Naive thymus-derived CD4-positive, alpha-beta T cell (primary cell): ENCODE measurements at places on chromosomes 5 and 9. TPM values are rescaled to one million over a fixed set of nuclear protein-coding genes. Genes with fewer than 3 reads are reported as not detected.

GRCh38 chr9:120186276-120186675, 393.7 kb downstream of the CDK5RAP2 start:
- no peak for DNase-seq

CCIN gene
- 0.15 TPM in 2 replicates for total RNA-seq

GRCh38 chr9:81119591-81119990, 569.8 kb downstream of the TLE1 start:
- DNase-seq, result no peak

VCP gene
- total RNA-seq, result 259 TPM

- no peak for DNase-seq
Observed at GRCh38 chr9:78909566-78909965, 612.6 kb downstream of the PSAT1 start.

- DNase-seq, result no peak
Observed at GRCh38 chr5:444226-444625, 1.2 kb downstream of the EXOC3 start.

DNA sequence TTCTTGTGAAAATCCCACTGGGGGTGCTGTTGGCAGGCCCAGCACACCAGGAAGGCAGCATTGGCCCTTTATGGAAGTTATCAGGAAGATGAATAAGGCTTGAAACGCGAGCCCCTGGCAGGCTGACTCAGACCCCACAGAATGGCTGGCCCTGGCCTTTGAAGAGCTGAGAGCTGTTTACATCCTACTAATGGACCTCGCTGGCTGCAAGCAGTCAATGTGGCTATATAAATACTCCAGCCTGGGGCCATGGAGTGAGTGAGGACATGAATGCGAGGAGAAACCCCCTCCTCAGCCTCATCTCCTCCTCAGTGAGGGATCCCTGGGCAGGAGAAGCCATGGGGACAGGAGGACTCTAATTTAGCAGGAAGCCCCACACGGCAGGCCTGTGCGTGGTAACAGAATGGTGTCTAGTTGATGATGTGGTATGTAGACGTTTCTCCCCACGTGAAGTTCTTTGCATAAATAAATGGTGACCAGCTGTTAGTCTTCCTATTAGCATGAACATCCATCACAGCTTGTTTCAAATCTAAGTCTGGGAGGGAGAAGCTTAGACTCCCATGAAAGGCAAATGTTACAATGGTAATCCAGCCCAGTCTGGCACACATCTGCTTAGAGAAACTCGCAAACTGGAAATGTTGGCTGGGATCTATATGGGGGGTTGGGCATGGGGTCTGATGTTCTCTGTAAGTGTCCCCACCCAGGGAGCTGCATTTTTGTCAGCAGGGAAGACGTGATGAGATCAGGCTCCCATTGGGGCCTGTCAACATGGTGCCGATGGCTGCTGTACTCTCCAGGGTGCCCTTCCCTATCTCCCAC, 175.1 kb upstream of the PITX1 start:
- DNase-seq, result no peak

DNA sequence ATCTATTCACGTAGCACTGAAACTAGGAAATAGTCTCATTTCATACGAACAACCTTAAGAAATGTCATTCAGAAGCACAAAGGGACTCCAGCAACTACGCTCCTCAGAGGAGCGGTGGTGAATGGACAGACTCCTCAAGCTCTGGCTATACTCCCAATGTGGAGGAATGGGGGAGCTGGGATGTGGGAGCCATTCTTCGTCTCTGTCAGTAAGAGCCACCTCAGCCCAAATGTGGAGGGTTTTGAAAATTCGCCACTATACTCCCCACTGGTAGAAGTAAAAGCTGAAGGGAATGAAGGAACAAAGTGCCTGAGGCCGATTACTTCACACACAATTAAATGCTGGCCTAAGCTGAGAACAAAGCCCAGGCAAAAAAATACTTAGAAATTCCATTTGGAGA, 96.3 kb downstream of the ADAMTS12 start:
- no peak for DNase-seq

DNA sequence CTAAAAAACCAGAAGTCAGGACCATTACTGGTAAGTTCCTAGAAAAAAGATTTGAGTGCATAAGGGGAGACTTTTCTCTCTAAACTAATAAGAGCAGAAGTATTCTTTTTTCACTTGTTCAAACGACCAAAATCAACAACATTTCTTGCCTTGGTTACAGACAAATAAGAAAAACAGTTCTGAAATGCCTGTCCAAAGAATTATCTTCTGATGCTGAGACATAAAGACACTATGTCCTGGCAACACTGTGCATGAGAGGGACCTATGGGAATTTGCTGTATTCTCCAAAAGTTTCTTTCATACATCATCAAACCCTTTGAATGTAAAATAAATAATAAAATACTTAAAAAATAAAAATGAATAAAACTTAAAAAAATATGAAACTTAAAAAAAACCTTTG, 50.4 kb downstream of the ZNF474 start:
- no peak for DNase-seq

GPR151 gene
- not detected for total RNA-seq

DNA sequence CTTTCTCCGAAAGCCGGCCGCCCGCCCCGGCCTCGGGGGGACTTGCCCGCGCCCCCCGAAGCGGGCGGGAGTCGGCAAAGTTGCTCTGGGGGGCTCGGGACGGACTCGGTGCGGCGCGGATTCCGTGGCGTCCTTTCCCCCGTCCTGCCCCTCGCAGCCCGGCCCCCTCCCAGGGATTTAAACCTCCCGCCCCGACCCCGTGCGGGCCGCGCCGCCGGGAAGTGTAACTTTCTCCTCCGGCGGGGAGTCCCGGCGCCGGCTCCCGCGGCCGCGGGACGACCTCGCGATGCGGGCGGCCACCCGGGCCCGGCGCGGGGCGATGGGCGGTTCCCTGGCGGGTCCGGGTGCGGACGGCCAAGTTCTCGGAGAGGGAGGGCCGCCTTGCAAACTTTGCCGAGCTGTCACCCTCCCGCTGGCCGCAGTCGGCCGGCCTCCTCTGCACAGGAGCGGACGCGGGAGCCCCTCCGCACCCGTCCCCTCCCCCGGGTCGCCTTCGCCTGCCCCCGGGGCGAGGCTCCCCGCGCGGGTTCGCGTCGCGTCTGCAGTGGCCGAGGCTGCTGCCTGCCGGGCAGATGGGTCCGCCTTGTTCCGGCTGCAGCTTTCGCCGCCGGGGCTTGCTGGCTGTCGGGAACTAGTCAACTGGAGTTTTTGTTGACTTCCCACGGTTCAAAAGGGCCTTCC, 732 bp downstream of the PBX3 start:
- peak; percentile 52 for DNase-seq

GRCh38 chr5:71946343-71947030, 160.8 kb upstream of the MAP1B start:
- DNase-seq, result no peak

MSMP gene
- total RNA-seq, result 0.84 TPM

- no peak for DNase-seq
Observed at GRCh38 chr5:42242881-42243485, 180.3 kb upstream of the GHR start.
